ENCODE measurements at places on chromosomes 4 and X.

DNA sequence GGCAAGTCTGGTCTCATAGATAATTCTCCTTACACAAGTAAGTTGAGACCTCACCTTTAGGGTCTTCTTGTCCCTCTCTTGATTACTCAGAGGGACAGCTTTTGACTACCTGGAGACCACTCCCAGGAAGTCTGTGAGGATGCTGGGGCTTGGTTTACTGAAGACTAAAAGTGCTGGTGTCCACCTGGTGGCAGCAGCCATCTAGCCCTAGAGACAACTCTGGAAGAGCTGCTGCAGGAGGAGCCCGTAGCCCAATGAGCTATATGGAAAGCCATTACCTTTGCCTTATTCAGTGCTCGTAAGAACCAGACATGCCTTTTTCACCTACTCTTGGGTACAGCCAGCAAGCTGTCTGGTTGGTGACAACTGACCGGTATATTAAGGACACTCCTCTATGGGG lies 7.3 kb downstream of the FGFBP2 start:
- DNase-seq, result peak; percentile 61

DNA sequence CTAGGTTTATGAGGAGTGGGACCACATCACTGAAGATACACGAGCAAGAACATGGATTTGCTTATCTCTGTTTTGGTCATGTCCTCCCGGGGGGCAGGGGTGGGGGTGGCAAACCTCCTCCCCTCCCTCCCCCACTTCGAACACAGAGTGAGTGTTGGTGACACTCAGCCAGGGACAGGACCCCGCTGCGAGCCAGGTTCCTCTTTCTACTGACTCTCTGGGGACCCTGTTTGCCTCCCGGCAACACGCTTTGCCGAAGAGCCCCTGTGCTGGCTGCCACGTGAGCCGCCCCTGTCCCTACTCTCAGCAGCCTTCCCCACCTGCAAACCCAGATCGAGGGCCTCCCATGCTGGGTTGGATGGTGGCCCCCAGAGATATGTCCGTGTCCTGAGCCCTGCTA lies 34.7 kb downstream of the P2RY8 start:
- DNase-seq, result no peak

- DNase-seq, result no peak
These were observed 52.2 kb downstream of the AMMECR1 start for GRCh38 chrX:110265661-110266060.

GRCh38 chr4:108685036-108685686 lies 34.8 kb downstream of the OSTC start:
- peak; percentile 72 for DNase-seq

- DNase-seq, result peak; percentile 96
These were observed at the start of the genes ATG4A and PSMD10 for GRCh38 chrX:108091264-108091877. ATG4A (plus strand) TSS chrX:108091778; CDS start chrX:108091827, 49 bp downstream. PSMD10 (minus strand) TSS chrX:108091542; CDS start chrX:108091520, 22 bp downstream.

GRCh38 chr4:138449938-138450337 lies 207.8 kb upstream of the SLC7A11 start:
- no peak for DNase-seq

- DNase-seq, result no peak
These were observed 206.8 kb downstream of the TENM3 start for GRCh38 chr4:182449930-182450439.

DNA sequence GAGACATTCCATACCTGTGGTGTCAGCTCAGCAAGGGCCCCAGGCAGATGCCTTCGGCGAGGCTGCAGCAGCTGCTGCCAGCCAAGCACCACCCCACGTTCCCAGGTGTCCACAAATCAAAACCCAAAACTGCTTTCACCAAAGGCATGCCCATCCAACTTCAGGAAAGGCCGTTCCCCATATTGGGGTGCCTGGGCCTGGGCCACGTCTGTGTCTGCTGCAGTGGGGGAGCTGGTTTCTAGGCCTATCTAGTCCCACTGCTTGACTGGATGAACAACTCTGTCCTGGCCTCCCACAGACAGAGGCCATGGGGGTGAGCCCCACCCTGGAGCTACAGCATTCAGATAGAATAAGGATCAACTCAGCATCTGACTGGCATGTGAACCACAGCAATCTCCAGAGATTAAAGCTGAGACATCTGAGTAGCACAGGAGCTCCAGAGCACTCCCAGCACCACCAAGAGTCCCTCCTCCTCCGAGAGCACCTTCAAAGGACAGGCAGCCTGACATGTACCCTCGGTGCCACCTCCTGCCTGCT lies 37.0 kb downstream of the NAT8L start:
- peak; percentile 31 for DNase-seq

GRCh38 chr4:89434364-89434988 lies 126.9 kb upstream of the GPRIN3 start:
- DNase-seq, result peak; percentile 56

GRCh38 chrX:153871946-153872878 lies 13.8 kb downstream of the L1CAM start:
- no peak for DNase-seq

GRCh38 chr4:61296144-61296543 lies 96.0 kb downstream of the ADGRL3 start:
- no peak for DNase-seq

DNA sequence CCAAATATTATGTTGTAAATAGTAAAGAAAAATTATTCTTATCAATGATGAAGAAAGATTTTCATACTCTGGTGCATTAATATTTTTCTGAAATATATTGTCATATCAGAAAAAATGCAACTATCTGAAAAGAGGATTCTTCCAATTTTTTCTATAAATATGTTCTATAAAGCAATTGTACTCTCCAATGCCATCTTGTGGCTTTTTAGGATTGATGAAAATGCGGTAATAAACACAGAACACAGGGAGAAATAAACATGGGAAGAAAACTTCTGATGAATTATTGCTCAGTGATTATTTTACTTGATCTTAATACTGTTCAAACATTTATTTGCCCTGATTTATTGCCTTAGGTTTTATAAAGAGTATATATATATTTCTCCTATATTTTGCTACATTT lies 215.4 kb downstream of the IL1RAPL1 start:
- DNase-seq, result peak; percentile 0

- no peak for DNase-seq
These were observed 212.0 kb downstream of the COMMD8 start for GRCh38 chr4:47251348-47252135.

GRCh38 chrX:1946974-1947373 lies 332.1 kb downstream of the ASMT start:
- no peak for DNase-seq

- DNase-seq, result no peak
These were observed 190.4 kb upstream of the TLL1 start for GRCh38 chr4:165682611-165683010.

GRCh38 chr4:180751009-180751408 lies 1492.2 kb upstream of the TENM3 start:
- peak; percentile 53 for DNase-seq

Data from epithelial cell of esophagus (primary cell).